ENCODE measurements at places on chromosomes 2 and 18.

DNA sequence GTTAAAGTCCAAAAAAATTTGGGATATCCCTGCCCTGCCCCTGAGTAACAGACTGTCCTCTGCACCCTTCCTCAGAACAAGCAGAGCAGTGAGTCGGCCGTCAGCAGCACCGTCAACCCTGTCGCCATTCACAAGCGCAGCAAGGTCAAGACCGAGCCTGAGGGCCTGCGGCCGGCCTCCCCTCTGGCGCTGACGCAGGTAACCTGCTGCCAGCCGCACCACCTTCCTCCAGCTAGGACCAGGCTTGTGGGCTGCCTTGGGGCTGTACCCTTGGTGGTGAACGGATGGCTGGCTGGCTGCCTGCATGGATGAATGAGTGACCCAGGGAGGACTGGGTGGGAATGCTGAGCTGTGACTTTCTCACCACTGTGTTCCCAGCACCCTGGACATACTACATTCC, 236.2 kb downstream of the GLI2 start:
- DNase-seq: no peak

DNA sequence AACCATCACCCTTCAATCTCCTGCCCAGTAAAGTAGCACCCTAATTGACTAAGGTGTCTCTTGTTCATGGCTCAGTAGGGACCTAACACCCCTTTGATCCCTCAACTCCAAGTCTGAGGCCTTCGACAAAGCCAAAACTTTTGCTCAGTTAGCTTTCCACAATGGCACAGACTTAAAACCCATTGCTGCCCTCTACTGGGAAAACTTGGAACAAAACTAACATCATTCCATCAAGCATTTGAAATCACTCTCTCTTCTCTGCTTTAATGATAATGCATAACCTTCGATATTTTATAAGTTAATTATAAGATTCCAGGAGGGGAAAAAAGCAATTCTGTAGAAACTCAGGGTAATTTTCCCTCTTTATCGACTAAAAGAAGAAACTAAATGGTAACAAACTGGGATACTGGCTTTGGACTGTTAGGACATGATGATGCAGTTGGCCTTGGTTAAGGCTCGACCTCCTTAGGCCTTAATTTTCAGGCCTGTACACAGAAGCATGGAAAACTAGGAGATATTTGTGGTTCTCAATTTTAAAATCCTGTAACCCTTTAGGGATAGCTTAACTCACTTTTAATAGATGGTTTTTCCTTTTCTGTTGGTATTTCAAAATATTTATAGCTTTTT, 127.8 kb downstream of the STK39 start:
- DNase-seq: peak; percentile 2

DNA sequence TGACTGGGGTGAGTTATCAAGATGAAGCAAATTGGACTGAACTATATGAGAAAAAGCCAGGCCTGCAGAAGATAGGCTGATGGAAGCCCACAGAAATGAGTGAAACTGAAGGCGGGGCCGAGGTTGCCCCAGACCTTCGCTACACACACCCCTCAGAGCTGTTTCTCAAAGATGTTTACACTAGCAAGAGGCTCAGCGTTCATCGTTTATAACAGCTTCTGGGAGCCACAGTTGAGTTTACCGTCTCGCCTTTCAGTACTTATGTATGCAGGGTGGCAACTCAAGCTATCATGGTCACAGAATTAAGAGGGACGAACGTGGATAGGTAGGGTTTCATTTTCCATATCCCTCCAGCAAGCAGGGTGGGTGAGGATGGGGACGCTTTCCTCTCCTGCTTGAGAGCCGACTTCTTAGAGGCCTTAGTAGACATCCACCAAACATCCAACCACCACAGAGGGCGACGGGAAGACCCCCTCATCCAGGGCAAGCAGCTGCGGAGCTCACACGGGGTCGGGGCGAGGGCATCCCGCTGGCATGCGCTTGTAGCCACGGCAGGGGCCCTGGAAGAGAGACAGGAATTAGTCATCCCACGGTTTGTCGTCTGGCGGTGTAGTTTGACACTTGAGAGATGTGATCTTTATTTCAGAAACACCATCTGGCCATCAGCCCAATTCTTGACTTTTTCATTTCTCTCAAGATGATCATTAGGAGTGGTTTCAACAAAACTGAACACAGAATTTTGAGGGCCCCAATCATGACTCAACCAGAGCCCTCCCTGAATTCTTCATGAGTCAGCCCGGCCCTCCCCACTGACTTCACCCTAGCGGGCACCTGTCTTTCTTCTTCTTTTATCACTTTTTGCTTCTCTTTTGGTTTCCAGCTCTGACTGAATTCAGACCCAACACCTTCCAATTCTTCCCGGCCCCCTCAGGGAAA, 109.1 kb upstream of the CTDP1 start:
- no peak for DNase-seq

DNA sequence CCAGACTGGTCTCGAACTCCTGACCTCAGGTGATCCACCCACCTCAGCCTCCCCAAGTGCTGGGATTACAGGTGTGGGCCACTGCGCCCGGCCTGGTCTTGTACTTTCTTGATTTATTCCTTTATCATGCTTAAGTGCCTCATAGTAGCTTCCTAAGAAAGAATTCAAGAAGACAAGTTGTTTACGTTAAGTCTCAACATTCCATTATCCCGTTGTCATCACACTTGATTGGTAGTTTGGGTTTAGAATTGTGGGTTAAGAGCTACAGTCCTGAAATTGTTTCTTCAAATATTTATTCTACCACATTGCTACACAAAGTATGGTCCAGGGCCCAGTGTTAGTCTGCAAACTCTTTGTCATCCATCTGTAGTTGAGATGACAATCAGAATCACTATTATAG, 194.0 kb downstream of the VWC2L start:
- no peak for DNase-seq

GRCh38 chr2:179253226-179253625, 11.4 kb downstream of the SESTD1 start:
- no peak for DNase-seq

DNA sequence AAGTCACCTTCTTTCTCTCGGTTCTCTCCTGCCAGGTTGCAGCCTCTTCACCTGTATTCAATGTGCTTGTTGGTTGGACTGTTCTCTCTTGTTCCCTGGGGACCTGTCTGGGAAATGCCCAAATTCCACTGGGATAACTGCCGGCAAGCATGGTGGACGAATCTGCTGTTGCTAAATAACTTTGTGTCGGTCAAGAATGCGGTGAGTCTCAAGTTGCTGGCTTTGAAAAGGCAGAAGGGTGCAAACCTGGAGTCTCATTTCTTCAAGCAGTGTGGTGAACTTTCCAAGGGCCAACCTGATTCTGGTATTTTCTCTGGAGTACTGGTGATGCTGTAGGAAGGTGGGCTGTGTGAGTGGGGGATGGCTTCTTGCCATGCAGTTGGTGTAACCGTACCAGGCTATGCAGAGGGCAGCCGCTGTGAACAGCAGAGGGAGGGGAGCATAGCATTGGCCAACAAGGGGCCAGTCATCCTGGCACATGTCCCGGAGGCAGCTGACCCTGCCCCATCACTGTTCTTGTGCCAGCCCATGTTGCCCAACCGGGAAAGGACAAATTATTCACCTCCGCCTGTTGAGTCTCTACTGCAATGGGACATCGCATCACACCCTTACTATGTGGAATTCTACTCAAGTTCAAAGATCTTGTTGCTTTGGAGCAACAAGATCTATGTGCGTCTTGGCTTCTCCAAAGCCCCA, 88.1 kb upstream of the SEC11C start:
- DNase-seq: no peak

DNA sequence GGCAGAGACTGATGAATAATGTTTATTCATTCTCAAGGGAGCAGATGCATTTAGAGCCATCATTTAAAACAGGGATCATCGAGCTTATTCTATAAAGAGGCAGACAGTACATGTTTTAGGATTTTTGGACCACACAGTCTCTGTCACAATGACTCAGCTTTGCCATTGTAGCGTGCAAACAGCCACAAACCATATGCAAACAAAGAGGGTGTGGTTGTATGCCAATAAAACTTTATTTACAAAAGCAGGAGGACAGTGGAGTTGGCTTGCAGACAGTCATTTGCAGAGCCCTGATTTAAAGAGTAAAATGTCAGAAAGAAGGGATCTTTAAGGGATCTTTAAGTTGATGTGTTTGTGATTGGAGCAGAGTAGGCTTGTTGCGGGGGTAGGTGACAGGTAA, 51.5 kb downstream of the SMIM21 start:
- no peak for DNase-seq

GRCh38 chr2:49035481-49035880, 118.8 kb downstream of the FSHR start:
- DNase-seq: no peak

DNA sequence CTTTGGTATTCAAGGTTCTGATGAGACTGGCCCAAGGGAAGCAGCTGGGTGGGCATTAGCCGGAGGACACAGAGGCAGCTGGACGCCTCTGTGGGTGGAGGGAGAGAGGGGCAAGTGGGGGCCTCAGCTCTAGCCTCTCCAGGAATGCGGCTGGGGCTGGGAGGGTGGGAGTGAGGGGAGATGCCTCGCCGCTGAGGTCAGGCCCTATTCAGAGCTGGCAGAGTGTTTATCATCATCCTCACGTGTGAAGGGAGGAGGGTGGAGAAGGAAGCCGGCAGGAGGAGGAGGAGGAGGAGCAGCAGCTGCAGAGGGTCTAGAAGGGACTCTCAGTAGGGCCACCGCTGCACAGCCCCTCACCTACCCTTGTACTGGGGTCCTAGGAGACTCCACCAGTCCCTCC, 43.1 kb downstream of the TNS1 start:
- DNase-seq: no peak

DNA sequence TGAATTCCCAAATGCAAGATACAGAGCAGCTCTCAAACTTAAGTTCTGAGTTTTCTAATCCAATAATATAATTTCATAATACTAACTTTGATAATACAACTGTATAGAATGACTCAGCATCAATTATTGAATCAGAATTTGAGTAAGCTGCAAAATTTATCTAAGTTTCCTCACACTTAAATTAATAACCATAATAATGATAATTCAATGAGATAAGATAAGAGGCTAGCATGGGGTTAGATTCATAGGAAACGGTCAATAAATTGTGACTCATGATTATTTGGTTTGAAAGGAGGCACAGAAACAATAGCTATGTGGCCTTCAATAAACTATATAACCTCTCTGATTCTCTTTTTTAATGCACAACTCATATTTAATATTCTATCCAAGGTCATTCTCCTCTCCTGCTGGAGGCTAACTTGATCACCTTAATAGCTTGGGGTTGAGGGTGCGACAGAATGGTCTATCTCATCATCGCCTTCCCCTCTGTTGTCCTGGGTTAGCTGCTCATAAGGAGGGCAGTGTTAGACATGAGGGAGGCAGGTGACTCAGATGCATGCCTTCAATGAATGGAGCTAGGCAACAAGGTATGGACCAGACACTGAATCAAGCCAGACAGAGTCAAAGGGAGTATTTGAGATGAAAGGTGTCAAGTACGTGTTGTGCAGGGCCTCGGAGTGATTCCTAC, 36.2 kb upstream of the BMP10 start:
- no peak for DNase-seq

DNA sequence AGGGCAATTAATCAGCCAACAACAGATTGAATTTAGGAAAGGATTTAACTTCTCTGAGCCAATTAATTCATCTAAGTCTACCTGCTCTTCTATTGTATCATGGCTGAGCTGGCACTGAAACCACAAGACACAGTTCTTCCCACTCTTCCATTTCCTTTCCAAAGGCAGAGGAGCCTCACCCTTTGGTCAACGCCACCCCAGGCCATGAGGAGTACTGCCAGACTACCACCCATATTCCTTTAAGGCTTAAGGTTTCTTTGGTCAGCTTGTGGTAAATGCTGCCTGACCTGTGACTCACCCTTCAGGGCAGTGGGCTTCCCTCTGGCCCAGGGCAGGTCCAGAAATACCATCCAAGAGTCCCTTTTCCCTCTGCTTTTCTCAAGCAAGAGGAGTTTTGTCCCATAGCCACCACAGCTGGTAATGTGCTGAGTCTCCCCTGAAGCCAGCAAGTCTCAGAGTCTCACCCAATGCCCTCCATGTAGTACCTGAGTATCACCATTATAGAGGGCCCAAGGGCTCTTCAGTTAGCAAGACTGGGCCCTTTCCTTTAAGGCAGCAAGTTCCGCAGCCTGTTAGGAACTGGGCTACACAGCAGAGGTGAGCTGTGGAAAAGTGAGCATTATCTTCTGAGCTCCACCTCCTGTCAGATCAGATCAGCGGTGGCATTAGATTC, 900.5 kb upstream of the CRIM1 start:
- DNase-seq: no peak

- no peak for DNase-seq
Observed at GRCh38 chr2:216799873-216800431, 59.9 kb downstream of the TNP1 start.

- DNase-seq: no peak
Observed at GRCh38 chr2:11584525-11585056, 50.7 kb downstream of the GREB1 start.

DNA sequence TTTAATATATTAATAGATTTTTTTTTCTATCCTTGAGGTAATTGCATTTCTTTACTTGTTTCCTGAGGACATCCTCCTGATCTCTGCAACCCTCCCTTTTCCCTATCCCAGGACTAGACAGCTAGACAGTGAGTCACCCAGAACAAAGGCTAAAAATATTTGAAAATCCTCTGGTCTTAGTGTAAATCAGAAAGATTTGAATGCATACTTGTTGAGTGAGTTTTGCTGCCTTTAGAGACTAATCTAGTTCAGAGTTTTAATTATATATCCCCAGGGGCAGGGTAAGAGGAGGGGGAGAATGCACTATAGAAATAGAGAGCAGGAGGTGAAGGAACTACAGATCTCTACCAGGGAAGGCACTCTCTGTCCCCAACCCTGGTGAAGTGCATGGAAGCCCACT, 202.3 kb upstream of the TCF4 start:
- no peak for DNase-seq

- no peak for DNase-seq
Observed at GRCh38 chr18:68707646-68708045, 7.3 kb downstream of the TMX3 start.

- DNase-seq: no peak
Observed at GRCh38 chr2:105765415-105766299, 20.9 kb downstream of the NCK2 start.

- no peak for DNase-seq
Observed at GRCh38 chr18:70036771-70037347, 89.2 kb upstream of the CD226 start.

DNA sequence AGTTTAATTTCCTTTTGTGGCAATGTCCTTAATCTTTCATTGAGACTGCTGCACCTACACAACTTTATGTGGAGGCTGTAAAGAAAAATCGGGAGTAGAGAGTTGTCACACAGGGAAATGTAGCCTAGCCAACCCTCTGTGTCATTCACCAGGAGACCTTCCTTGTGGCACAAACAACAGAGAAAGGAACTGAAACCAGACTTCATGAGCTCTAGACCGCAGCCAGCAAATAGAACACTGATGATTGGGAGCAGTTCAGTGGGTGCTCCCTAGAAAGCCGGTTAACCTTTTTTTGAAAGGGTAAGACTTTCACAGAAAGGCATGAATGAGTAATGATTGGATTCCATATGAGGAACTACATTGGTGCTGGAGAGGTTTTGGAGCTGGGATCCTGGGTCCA, 1752.4 kb upstream of the CELF4 start:
- no peak for DNase-seq

DNA sequence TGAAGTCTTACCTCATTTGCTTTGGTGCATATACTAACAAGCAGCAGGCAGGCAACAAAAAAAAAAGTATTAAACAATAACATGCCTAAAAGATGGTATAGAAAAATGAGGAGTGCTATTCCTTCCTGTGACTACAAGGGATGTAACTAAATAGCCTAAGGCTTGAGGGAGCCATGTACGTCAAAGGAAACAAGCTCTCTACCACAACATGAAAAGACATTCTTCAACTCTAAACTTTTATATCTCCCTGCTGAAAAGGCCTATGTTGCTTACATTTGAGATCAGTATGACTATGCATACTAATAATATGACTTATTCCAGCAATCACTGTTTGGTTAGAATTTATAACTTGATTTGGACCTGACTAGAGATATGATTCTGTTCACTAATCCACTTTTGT, 347.9 kb downstream of the ADCYAP1 start:
- no peak for DNase-seq

Measured in NCI-H1048 (cell line).